ENCODE measurements at places on chromosomes 5 and 9.

GRCh38 chr5:120405286-120405864 lies 58.7 kb upstream of the PRR16 start:
- DNase-seq: no peak

GRCh38 chr5:28967848-28968247 lies 1929.5 kb upstream of the CDH9 start:
- DNase-seq: no peak

DNA sequence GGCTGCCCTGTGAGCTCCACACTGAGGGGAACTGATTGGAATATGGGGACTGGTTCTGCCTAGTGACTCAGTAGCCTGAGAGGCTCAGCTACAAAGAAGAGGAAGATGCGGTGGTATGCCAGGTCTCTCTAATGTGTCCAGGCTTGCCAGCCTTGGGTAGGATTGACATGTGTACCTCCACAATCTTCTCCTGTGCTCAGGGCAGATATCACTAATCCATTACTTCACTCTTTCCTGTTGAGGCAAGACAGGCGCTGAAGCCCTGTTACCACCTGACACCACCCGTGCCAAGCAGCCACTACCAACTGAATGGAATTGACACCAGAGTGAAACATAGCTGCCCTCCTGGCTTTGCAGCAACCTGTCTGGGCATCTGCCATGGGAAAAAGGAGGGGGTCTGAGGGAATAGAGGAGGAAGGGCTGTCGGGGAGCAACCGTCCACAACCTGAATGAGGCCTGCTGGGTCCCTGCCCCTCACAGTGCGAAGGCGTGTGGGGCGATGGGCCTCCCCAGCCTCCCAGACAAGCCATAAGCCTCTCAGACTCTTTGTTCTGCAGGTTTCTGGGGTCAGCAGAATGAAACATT lies 114.7 kb upstream of the CXCL14 start:
- DNase-seq: no peak

- no peak for DNase-seq
These were observed 20.3 kb downstream of the GFPT2 start for GRCh38 chr5:180332861-180333260.

DNA sequence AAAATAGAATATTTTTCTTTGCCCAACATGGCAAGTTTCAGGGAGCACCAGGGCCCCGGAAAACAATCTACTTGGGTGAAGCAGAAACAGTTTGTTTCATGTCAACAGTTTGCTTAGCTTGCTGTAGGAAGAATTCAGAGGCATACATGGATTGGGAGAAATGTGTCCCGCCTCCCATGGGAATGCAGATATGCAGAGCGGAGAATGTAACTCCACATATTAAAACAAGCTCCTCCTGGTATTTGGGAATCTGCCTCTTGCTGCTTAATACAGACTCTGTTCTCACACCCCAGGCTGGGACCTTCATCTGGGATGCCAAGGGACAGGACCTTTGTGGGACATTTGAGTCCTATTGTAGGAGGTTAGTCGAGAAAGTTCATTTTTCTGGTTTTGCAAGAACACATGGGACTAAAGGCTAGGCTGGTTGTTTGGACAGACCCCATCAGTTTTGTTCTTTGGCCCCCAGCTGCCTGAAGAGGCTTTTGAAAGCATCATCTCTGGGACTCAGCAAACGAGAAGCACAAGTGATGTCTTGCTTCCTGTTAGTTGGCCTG lies 220.5 kb upstream of the ADRA1B start:
- no peak for DNase-seq

DNA sequence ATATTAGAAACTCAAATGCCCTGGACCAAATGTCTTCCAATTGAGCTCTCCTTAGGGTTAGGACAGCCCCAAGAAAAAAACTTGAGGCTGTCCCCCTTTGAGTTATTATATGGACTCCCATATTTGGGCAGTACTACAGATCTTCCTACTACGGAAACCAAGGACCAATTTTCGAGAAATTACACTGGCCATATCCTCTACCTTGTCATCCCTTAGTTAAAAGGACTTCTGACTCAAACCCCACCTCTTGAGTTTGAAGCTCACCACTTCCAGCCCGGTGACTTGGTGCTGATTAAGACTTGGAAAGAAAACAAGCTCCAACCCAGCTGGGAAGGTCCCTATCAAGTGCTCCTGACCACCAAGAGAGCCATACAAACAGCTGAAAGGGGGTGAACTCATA lies 497.0 kb upstream of the GRAMD2B start:
- no peak for DNase-seq

DNA sequence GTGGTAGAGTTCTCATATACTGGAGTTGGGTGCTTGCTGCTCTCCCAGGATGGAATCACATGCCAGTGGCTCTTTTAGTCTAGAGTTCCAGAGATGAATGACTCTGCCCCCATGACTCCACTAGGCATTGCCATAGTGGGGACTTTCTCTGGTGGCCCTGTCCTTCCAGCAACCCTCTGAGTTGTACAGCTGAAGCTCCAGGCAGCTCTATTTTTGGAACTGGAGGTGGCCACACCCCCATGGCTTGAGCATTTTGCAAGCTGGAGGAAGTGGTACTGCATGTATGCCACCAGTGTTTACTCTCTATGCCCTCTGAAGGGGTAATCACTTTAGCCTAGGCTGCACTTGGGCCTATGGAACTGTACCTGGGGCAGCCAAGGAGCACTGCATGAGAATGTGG lies 112.6 kb downstream of the RANBP17 start:
- DNase-seq: no peak

- DNase-seq: no peak
These were observed 170.4 kb downstream of the ARRDC3 start for GRCh38 chr5:91212714-91213092.

DNA sequence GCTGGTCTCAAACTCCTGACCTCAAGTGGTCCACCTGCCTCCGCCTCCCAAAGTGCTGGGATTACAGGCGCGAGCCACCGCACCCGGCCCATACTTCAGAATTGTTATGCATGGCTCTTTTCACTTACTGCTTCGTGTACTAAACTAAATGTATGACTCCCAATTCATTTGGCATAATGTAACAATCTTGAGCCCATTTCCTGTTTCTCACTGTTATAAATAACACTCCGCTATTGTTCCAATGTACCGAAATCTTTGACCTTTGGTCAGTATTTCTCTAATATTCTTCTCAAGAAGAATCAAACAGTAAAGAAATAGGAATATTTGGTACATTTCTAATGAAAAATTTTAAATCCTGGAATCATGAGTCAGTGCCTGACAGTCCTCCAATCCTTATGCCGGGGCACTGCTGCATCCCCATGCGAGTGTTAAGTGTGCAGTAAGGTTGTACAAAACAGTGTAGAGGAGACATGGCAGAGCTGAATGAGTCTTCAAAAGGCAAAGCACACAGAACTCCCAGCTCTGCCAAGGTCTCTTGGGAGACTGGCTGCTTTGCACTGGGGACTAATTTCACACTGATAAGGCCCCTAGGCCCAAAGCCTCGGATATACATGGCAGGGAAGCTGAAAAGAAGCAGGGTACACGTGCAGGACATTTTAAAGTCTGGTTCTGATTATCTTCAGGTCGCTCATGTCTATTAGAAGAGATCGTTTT lies 58.4 kb downstream of the HABP4 start:
- no peak for DNase-seq

DNA sequence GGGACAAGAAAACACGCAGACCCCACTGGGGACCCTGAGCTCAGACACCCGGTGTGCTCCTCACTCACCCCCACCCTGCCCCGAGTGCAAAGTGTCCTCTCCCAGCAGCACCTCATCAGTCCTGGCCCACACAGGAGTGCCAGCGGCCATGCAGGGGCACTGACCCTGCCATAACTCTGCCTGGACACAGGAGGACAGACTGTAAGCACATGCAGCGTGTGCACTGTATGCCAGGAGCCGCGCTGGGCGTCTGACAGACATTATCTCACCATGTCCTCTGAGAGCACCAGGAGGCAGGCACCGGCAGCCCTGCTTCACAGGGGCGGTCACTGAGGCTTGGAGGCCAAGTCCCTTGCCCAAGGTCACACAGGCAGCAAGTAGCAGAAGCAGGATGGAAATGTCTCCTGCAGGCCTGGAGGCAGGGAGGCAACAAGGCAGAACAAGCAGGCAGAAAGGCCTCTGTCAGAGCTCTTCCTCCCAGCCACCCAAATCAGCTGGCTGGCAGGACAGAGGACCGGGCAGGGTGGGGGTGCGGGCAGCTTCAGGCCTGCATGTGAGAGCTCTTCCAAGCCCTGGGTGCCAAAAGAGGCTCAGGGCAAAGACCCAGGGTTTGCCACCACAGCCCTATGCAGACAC lies 8.4 kb downstream of the EEIG1 start:
- DNase-seq: no peak
